SK-MEL-5 (cell line): ENCODE measurements at places on chromosomes 6 and 20. TPM values are rescaled to one million over a fixed set of nuclear protein-coding genes. Genes with fewer than 3 reads are reported as not detected.
A peak's percentile ranks its signal among the peaks of the same experiment; 100 is the strongest.

- no peak for DNase-seq
These were observed 14.6 kb upstream of the FAXC start for GRCh38 chr6:99364026-99364425.

DNA sequence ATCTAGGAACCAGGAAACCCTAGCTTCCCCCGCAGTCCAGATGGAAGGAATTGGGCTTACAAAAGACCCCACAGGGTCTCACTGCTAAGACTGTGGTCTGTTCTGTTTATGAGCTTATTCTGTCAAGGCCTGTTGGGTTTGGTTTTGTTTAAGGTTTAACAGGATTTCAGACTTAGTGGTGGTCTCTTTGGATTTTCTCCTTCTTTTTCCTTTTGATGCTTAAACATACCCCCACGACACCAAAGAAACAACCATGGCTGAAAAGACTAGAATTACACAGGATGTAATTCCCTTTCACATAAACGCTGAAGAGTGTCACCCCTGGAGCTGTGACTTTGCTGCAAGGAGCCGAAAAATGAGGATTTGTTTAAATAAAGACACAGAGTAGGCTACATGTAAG lies 408.6 kb downstream of the PREX1 start:
- no peak for DNase-seq

- no peak for DNase-seq
These were observed 511.1 kb upstream of the MAP3K7 start for GRCh38 chr6:91098006-91098405.

Gene LY86
- total RNA-seq, result not detected in 2 replicates

Gene SAMD5
- 1.8 and 2.2 TPM in 2 replicates for total RNA-seq

DNA sequence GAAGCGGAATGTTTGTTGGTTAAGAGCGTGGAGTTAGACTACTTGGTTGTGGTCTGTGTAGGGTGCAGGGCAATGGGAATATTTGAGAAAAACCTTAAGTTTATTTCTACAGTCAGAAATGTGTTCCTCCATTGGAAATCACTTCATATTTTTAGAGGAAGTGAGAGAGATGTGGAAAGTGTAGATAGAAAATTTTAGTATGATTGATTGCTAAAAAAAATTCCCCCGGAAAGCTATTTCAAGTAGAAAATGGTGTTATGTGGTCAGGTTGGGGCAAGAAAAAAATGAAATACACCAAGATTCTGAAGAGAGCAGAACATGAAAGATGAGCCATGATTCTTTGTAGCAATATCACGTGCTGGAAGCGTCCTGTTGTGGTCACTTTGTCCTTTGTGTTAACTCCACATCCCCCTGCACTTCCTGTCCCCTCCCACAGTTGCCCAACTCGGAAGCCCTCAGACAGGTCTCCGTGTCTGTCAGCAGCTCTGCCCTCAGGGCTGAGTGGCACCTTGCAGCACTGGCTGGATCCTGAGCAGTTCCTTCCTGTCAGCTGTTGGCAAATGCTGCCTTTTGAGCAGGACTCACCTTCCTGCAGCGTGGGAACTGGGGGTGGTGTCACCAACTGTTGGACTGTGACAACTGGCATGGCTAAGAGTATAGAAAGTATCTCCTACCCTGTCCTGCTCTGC lies 137.5 kb upstream of the SLC24A3 start:
- DNase-seq, result peak; percentile 33

- no peak for DNase-seq
These were observed 20.6 kb downstream of the CDC5L start for GRCh38 chr6:44407951-44408670.

DNA sequence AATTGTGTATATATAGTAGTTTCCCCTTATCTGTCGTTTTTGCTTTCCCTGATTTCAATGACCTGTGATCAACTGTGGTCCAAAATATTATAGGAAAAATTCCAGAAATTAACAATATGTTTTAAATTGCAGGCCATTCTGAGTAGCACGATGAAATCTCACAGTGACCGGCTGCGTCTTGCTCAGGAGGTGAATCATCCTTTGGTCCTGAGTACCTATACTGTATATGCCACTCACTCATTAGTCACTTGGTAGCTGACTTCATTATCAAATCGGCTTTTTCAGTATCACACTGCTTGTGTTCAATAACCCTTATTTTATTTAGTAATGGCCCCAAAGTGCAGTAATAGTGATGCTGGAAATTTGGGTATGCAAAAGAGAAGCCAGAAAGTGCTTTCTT lies 728.3 kb upstream of the EYS start:
- DNase-seq, result no peak
